Mammary epithelial cell (primary cell): ENCODE measurements at places on chromosomes 1 and 21.

DNA sequence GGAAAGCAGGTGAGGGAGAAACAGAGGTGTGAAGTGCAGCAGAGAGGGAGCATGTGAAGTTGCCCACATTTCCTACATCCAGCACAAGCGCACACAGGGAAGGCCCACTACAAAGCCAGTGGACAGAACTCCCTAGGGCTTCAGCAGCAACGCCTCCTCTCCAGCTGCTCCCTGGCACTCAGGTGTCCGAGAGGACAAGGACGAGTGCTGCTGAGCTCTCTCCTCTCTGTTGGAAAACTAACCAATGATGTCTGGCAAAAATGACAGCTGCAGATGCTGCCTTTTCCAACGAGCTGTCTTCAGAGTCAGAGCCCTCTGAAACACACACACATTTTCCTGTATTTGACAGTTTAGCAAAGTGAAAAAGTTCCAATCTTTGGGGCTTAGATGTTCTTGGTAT, 86.8 kb downstream of the HSF2BP start:
- no peak for DNase-seq

DNA sequence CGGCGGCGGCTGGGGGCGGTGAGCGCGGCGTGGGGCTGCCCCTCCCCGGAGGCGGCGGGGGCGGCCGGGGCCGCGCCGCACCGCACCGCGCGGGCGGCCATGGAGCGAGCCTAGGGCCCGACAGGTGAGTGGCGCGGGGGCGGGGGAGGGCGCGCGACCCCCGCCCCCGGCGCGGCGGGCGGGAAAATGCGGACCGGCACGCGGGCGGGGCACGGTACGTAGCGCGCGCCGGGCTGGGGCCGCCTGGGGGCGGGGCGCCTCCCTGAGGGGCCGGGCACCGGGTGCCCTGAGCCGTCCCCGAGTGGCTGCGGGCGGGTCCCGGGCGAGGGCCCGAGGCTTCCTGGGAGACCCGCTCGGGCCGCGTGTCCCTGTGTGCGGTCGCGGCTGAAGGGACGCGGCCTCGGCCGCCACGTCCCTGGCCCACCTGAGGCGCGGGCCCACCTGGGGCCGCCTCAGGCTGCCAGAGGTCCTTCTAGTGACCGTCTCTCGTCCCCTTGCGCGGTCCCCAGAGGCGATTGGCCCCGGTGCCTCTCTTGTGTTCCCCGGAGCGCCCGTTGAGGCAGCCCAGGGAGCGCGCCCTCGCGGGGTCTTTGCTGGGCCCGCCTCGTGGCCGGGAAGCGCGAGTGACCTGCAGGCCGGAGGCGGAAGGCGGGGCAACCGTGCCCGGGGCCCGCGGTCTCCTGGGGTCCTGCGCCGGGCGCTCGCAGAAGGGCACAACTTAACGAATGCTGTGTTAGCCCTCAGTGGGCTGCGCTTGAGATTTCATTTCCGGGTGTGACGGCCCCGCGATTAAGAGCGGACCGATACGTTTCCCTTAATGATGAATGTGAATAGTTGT, 500 bp downstream of the FAM20B start:
- peak; percentile 53 for DNase-seq

- DNase-seq, result no peak
These were observed 46.7 kb downstream of the CLIC6 start for GRCh38 chr21:34715518-34715917.

DNA sequence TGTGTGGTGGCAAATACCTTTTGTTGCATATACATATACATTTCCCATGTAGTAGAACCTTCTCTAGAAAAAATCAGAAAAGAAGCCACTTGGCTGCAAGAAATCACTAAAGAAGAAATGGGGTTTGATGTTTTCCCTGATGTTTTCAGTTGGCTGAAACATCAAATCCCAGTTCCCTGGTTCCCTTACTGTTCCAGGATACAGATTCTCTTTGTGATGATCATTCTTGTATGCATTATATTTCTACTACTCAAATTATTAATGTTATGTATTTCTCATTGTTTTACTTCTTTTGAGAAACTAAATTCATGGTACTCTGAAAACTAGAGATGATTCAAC, 7.6 kb downstream of the RNU1-2 start:
- DNase-seq, result no peak

- no peak for DNase-seq
These were observed 109.6 kb downstream of the CRYAA start for GRCh38 chr21:43278359-43278758.

GRCh38 chr1:14596591-14596990, 1.9 kb upstream of the KAZN start:
- no peak for DNase-seq

- DNase-seq, result no peak
These were observed 244.5 kb downstream of the ADGRL2 start for GRCh38 chr1:82045221-82045620.

DNA sequence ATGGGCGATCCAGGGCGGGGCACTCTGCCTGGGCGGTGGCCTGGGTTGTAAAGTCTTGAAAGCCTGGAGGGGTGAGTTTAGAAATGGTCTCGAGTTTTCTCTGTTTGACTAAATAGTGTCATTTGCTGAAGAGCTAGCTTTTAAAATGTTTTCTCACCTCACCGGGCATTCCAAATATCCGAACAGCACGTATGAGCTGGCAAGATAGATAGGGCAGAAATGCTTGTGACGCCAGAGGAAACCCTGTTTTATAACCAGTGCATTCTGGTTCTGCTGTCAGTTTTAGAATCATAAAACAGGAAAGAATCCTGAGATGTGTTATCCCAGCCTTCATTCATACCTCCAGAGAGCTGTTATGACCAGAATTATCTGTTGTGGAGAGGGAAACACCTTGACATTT, 725 bp downstream of the RTCA start:
- DNase-seq, result peak; percentile 22

GRCh38 chr1:54377040-54377691, 29.0 kb downstream of the SSBP3 start:
- DNase-seq, result no peak

- DNase-seq, result no peak
These were observed 3.5 kb upstream of the KRTAP10-4 start for GRCh38 chr21:44569861-44570517.

- DNase-seq, result no peak
These were observed 183.0 kb downstream of the ETS2 start for GRCh38 chr21:38988509-38989378.

GRCh38 chr1:116372651-116373430, at the start of gene ATP1A1:
Gene ATP1A1 (plus strand): TSS chr1:116373244. CDS start chr1:116373512, 268 bp downstream.
- peak; percentile 91 for DNase-seq

DNA sequence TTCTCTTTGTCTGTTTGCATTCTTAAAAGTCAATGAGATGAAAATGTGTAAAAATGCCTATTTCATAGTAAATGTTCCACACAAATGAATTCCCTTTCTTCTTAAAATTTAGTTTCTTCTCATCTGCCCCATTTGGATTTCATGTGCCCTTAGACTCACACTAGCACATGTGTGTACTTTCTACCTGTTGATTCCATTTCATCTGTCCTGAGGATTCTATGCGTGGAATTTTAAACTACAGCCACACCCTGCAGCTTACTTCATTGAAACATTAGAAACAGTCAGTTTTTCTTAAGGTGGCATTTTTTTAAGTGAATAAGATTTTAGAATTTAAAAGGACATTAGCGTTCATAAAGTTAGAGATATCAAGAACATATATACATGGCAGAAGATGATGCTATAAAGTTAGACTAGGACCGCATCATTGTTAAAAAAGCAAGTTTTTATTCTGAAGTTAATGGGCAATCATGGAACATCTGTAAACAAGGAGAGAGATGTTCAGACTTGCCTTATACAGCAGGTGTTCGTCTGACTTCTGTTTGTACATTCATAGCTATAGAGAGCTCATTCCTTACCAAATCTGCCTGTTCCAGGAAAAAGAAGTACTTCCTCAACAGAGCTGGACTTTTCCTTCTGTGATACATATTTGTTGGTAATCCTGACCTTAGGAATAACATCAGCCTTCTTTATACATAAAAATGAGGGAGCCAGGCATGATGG, 3.9 kb upstream of the TUT4 start:
- DNase-seq, result no peak

- no peak for DNase-seq
These were observed 30.9 kb downstream of the KCNT2 start for GRCh38 chr1:196577386-196577785.

DNA sequence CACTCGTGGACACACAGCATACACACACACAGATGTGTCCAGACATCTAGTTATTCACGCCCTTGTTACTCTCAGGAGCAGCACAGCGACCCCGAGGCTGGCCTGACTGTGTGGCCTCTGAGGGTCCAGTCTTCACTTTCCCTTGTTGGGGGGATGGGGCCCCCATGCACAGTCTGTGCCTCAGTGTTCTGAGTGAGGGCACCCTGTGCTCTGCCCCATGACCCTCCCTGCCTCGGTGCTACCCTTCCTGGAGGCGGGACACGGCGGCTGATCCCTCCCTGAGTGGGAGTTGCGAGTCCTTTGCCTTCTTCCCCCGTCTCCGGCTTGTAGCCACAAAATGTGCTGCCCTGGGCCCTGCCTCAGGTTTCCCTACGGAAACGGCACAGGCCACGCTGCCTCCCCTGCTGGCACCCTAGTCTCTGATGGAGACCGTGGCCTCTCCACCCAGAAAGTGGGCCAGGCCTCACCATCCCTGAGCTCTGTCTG, 8.6 kb downstream of the CSTB start:
- no peak for DNase-seq

DNA sequence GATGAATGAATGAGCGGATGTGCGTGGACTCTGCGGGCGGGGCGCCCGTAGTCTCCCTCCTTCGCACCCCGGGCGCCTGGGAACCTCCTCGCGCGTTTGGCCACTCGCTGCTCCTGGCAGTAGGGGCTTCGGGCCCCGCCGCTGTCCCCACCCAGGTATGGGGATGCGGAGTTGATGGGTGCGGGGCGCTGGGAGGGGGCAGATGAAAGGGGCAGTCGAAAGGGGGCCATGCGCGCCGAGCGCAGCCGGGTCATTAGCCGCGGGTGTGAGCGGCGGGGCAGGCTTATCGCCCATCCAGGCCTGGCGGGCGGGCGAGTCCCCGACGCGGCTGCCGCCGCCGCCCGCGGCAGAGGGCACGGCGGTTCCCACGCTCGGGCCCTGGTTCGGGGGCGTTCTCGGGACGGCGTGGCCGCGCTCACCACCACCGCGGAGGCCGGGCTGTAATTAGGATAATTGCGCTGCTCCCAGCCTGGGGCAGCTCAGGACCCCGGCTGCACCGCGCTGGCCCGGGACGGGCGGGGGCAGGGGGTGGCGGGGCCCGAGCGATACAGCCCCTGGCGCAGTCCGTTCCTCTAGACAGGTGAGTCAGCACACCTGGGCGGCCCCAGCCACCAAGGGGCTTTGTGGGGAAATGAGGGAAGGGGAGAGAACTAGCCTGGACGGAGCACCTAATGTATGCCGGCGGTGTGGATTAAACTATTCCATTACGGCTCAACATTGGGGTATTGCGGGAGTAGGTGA, 22.1 kb upstream of the CITED4 start:
- DNase-seq, result no peak

GRCh38 chr1:93878889-93879586, at the start of gene DNTTIP2:
Gene DNTTIP2 (minus strand): TSS chr1:93879206. CDS start chr1:93879148, 58 bp downstream.
- DNase-seq, result peak; percentile 90

- peak; percentile 53 for DNase-seq
These were observed 145.2 kb upstream of the SPATA6 start for GRCh38 chr1:48617252-48617651.
